ENCODE measurements at places on chromosomes 5 and 9.

DNA sequence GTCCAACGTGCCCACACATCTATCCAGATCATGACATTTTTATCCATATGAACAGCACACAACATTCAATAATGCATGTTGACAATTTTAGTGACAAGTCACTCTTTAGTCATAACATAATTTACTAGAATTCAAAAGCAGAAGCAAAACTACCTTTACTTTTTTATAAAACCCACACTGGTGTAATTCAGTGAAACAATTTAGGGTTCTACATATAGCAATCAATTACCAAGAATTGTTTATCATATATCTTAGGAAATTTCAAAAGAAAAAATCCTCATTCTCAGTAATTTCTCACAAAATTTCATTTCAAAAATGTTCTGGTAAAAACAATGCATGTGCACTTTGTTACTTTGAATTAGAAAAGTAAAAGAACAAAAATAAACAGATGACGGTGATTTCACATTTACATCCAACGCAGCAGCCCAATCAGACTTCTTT lies 12.6 kb downstream of the AUH start:
- no peak for DNase-seq

DNA sequence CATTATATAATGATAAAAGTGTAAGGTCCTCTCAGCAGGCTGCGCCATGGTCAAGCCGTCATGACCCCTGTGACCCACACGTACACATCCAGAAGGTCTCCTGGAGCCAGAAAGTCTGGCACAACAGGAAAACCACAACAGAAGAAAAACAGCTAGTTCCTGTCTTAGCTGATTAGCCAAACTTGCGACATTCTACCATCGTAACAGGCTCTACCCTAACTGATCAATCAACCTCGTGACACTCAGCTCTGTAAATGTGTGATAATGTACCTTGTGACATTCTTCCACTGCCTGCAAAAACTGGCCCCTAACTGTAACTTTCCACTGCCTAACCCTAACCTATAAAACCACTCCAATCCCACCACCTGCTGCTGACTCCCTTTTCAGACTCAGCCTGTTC lies 316.4 kb upstream of the TUSC1 start:
- DNase-seq, result no peak

GRCh38 chr5:93599399-93600120 lies 16.5 kb downstream of the NR2F1 start:
- DNase-seq, result no peak

GRCh38 chr9:136719195-136719880 lies 7.0 kb downstream of the DIPK1B start:
- DNase-seq, result no peak

GRCh38 chr9:109781086-109781485 lies 1.1 kb downstream of the PALM2AKAP2 start:
- no peak for DNase-seq

DNA sequence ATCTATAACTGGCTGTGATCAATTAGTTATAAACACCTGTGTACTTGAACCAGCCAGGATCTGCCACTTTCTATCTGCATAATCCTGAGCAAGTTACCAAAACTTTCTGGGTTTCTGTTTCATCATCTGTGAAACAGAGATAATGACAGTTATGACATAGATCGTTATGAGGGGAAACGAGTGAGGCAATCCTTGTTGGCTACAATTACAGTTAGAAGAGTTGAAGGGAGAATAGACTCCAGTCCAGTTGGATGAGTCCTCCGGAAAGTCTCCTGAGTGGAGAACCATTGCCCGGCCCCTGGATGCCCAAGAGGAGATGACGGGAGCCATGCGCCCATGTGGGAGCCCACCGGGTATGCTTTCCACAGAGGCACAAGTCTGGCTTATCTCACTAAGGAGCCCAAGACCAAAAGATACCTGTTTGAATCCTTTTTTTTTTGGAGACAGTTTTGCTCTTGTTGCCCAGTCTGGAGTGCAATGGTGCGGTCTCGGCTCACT lies 4.5 kb downstream of the PDE6A start:
- DNase-seq, result no peak

GRCh38 chr5:52638732-52639131 lies 149.0 kb upstream of the ITGA1 start:
- DNase-seq, result no peak

DNA sequence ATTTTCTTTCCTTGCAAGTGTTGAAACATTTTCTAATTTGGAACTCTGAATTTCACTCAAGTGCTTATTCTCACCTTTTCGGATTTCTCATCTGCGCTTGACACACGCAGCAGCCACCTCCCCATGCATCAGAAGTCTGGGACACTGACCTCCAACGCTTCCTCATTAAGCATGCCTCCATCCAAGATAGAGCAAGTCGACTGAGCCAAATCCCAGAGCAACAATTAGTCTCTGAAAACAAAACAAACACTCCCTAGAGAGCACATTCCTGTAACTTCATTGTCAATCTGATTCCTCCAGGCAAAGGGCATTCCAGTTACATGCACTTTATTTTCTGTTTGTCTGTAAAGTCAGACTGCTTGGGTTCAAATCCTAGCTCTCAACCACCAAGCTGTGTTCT lies 5.7 kb downstream of the CD180 start:
- no peak for DNase-seq

DNA sequence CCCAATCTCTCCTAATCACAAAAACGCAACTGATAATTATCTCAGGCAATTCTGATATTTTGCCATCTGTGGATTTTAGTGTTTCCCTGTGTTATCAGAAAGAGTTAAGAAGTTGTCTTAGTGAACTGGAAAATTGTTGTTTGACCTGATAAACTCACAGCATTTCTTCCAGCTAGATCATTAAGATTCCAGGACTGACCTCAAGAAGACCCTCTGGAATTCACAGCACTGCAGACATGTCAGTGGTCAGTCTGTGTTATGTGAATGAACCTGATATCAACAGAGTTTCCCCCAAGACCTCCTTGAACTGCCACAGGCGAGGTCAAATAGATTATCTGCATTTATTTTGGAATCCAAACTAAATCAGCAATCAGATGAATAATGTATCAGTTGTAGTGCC lies 174.7 kb downstream of the FBXL7 start:
- no peak for DNase-seq

GRCh38 chr9:96100385-96101300 lies 201.3 kb downstream of the HSD17B3 start:
- no peak for DNase-seq

- no peak for DNase-seq
Measured at GRCh38 chr5:136104306-136104965, 28.2 kb upstream of the SMAD5 start.

GRCh38 chr5:76325326-76325725 lies 77.8 kb upstream of the IQGAP2 start:
- no peak for DNase-seq
